ENCODE measurements at places on chromosomes 6 and 20.

- DNase-seq = no peak
Observed at GRCh38 chr6:18931086-18931485, 543.9 kb downstream of the RNF144B start.

GRCh38 chr6:165676435-165677068 is 13.5 kb upstream of the PDE10A start:
- DNase-seq = no peak

- DNase-seq = no peak
Observed at GRCh38 chr6:147787417-147787816, 278.9 kb downstream of the SAMD5 start.

DNA sequence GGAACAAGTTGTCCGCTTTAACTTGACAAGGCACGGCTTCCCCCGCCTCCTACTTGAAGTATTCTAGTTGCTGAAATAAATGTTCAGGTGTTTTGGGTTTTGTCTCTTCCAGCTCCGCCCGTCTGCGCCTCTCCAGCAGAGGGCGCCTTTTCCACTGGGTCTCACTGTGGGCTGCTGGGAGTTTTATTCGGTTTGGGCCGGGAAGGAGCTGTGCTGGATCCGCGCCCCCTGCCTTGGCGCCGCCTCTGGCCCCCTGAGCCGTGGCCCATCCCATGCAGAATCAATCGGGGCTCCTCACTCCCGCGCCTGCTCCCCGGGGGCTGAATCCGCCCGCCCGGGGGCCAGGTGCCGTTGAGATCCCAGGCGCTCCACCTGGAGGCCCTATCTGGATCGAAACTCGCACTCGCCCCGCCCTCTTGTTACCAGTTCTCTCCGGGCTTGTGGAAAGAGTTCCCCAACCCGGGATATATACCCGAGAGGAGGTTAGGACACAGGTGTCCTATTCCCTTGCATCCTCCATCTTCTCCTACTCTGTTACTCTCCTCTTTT is 51.0 kb upstream of the TCF21 start:
- no peak for DNase-seq

DNA sequence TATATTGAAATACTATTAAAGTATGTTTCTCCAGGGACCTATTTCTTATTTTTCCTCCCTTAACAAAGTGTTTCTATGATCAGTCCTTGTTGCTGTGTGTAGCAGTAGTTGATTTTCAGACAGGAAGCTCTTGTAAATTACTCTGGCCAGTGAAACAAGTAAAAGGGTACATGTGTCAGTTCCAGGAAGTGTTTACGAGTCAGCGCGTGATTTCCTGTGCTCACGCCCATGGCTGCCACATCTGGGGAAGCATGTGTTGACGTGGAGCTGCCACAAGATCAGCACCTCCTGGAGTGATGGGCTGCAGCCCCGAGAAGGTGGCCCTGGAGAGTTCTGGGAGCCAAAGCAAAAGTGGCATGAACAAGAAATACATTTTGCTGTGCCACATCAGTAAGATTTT is 38.6 kb upstream of the GGTLC1 start:
- DNase-seq = no peak

- no peak for DNase-seq
Observed at GRCh38 chr6:125310994-125311649, 9.4 kb upstream of the HDDC2 start.

DNA sequence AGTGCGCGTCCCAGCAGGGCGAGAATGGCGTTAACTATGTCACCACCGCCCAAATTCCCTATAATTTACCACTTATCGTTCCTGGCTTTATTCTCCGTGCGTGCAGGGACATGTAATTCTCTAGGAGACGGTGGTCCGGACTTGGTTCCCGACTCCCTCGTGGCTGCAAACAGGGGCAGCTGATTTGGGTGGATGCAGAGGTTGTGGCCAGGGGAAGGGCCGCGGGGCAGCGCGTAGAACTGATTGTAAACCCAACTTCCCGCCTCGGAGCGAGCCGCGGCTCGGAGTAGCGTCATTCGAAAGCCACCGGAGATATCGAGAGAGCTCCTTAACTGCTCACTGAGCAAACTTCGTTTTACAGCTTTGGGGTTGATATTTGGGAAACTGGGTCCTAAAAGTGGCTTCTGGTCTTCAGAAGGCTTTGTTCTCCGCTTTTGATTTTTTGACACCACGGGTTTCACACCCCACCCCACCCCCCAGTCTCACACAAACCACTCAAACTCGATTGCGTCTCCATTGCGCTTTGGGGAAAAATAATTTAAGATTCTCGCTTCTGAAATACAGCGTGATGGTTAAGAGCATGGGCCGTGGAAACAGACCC is 17.5 kb upstream of the ZSCAN9 start:
- DNase-seq = no peak

- no peak for DNase-seq
Observed at GRCh38 chr6:20402342-20403069, 827 bp downstream of the E2F3 start.

All from cerebellar nuclear complex (tissue), 1 donor.